Heart right ventricle (tissue), 16 donors: ENCODE measurements at places on chromosomes 11 and 22.

DNA sequence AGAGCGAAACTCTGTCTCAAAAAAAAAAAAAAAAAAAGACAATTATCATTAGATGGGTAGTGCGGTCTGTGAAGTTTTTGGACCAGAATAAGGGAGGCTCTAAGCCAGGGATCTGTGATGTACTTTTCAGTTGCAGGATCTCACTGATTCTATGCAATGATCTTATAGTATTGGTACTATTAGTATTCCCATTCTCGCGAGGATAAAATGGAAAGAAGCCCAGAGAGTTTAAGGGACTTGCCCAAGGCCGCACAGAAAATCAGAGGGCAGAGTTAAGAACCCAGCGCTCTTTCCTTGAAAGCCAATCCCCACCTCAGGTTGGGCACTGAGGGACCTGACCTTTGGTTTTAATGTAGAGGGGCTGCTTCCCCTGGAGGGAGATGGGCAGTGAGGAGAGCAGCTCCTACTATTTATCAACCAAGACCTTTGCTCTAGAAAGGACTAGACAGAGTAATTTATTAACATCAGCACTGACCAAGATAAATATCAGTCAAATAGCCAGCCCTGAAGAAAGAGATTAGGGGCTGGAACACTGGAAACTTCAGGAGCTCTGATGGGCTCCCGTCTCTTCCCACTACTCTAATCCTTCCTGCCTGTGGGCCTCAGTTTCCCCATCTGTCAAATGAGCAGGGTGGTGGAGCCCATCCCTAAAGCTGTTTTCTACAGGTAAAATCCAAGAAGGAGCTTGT, 6.0 kb downstream of the NIPSNAP1 start:
- no peak for DNase-seq

GRCh38 chr11:115996808-115997188, 492.6 kb upstream of the CADM1 start:
- DNase-seq: no peak

GRCh38 chr11:108958368-108959104, 293.7 kb downstream of the DDX10 start:
- no peak for DNase-seq

GRCh38 chr11:26909991-26910591, 83.8 kb upstream of the FIBIN start:
- DNase-seq: no peak

DNA sequence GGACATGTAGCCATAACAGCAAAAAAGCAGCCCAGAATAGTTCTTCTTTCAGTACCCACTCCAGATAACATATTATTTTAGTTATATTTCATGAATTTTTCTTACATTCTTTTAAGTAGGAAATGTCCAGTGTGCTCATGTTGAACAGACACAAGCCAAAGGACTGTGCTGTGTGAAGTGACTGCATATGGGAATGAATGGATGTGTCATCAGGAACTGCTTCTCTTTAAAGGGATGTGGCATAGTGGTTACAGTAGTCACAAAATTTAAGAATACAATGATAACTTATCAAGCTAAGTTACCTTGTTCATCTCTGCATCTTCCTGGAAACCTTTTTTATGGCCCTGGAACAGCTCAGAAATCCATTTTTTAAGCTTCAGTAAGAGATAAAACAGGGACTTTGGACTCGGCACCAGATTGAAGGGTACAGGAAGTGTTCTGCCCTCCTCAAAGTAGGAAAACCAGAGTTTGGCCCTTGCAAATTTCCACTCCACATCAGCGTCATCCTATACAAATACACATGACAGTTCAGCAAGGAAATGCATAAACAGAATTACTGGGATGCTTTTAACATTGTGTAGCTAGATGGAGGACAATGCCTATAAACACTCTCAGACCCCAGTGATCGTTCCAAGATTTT, 112.8 kb downstream of the TRPC6 start:
- no peak for DNase-seq

DNA sequence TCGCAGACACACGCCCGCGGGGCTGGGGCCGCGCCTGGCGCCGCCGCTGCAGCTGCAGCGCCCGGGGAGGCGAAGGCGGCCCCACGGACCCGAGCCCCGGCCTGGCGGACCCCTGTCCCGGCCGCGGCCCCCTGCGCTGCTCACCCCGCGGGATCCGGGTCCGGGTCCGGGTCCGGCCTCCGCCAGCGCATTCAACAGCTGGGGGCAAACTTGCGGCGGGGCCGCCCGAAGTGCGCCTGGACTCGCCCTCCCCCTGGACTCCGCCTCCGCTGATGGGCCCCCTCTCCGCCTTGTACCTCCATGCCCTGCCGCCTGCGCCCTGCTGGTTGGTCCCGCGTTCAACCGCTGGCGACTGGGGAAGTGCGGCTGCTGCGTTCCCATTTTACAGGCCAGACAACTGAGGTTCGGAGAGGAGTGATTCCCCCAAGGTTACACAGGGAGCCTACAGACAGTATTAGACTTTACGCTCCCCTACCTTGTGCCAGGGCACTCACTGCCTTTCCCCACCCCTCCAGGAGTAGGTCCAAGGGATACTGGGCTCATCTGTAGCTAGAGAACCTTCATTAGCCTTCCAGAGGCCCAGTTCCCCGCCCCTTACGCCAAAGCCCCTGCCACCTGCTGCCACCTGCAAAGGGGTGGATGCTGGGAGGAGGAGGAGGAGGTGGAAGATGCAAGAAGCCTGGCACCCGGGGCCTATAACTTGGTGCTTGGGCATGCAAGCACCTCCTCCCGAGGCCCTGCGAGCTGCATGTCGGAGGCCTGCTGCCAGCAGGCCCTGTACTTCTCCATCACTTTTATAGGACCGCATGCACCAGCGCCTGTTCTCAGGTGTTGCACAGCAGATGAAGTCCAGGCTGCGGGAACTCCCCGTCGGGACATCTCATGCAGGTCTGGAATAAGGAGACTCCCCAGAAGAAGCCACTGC, 694 bp upstream of the ELFN2 start:
- DNase-seq: no peak

DNA sequence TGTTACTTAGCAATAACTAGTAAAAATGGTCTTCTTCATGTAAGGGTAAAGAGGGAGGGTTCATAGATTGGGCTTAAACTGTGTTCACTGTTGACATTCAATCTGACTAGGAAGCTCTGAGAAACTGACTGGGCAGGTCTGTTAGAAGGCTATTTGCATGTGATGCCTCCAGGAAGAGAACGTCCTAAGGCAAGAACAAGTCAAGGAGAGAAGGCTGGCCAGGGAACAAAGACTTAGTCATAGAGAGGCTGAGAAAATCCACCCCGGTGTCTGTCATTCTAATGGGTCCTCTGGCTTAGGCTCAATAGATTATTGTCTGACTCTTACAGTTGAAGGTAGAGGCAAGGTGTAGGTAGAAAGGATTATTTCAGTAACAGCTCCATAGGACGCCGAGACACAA, 50.3 kb upstream of the CD44 start:
- no peak for DNase-seq

GRCh38 chr11:13028322-13028721, 19.2 kb downstream of the RASSF10 start:
- DNase-seq: no peak

- DNase-seq: no peak
Measured at GRCh38 chr11:87330187-87330601, 292.5 kb downstream of the TMEM135 start.

DNA sequence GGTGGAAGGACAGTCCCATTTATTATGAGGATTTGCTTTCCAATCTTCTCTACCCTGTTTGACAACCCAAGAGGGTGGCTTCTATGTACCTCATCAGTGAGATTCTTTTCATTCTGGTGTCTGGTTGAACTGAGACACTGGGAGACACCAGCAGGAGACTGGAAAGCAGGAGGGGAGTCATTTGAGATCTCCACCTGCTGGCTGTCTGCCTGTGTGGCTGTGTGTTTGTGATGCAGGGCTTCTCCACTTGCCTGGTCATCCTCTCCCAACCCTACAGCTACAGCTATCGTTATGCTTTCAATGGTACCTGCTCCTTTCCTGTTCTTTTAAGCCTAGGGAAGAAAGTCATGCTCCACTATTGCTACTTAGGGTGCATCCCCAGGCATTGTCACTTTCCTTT, 48.6 kb downstream of the MRGPRX1 start:
- DNase-seq: no peak

- DNase-seq: peak; percentile 79
Measured at GRCh38 chr11:62104816-62105653, 18.8 kb upstream of the INCENP start.
